Thoracic aorta (tissue), 2 donors: ENCODE measurements at places on chromosomes 16 and 17. TPM values are rescaled to one million over a fixed set of nuclear protein-coding genes. Genes with fewer than 3 reads are reported as not detected.

The ENO3 gene
- total RNA-seq: 2.5 TPM

The ST6GALNAC1 gene
- 1.3 TPM for total RNA-seq

DNA sequence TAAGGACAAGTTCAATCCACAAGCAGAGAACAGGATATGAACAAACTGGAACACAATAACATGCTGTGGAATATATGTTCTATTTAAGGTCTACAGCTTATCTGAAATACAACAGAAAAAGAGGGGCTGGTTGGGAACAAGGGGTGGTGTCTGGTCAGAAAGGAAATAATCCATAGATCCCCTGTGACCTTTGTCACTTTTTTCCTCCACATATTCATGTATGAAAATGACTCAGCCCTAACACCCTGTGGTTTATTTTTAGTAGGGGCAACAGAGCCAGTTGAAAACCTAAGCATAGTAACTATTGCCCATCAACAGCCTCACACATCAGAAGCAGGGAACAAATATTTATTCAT lies 12.3 kb upstream of the SPAG9 start:
- no peak for DNase-seq

GRCh38 chr17:17950806-17951205 lies 21.4 kb downstream of the TOM1L2 start:
- DNase-seq: no peak

GRCh38 chr16:84589975-84590719 lies 27.7 kb downstream of the COTL1 start:
- no peak for DNase-seq

GRCh38 chr17:59642565-59642964 lies 22.9 kb downstream of the CLTC start:
- DNase-seq: no peak
